ENCODE measurements at places on chromosomes 12 and 14. TPM values are rescaled to one million over a fixed set of nuclear protein-coding genes. Genes with fewer than 3 reads are reported as not detected.
A peak's percentile ranks its signal among the peaks of the same experiment; 100 is the strongest.

The STON2 gene
- 0.05 TPM for total RNA-seq

The IKZF4 gene
- 16.3 TPM for total RNA-seq

DNA sequence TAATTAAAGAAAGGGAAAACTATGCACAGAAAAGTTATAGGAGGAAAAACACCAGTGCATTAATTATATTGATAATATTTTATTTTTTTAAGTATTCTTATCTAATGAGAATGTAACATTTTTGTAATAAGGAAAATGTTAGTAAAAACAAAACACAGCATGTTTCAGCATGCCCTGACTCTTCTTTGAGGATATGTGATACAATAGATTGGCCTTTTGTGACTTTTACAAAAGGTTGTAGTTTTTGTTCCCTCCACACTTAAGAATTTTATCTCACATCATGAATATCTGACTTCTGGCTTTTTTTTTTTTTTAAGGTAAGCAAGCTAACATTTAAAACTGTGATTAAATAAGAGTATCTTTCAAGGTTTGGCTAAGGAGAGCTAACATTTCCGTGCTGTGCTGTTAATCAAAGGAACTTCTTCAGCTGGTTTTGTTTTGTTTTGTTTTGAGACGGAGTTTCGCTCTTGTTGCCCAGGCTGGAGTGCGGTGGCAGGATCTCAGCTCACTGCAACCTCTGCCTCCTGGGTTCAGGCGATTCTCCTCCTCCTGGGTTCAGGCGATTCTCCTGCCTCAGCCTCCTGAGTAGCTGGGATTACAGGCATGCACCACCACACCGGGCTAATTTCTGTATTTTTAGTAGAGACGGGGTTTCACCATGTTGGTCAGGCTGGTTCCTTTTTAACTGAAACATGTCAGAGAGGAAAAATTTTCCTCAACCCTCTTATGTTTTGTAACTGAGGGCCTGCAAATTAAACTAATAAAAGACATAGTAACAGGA is 30.8 kb upstream of the RESF1 start:
- peak; percentile 31 for DNase-seq

The CCDC184 gene
- 0.25 TPM for total RNA-seq

GRCh38 chr14:96987086-96987474 is 189.9 kb downstream of the VRK1 start:
- no peak for DNase-seq

- no peak for DNase-seq
These were observed 87.7 kb downstream of the PELI2 start for GRCh38 chr14:56205881-56206280.

- no peak for DNase-seq
These were observed 33.0 kb upstream of the VWF start for GRCh38 chr12:6157482-6157881.

- DNase-seq, result no peak
These were observed 58.1 kb upstream of the MMP17 start for GRCh38 chr12:131770120-131770519.

The KRT77 gene
- total RNA-seq, result not detected

The TRIM9 gene
- total RNA-seq, result 2.4 TPM

- peak; percentile 43 for DNase-seq
These were observed 12.4 kb downstream of the TECPR2 start for GRCh38 chr14:102375119-102375518.

The TMBIM4 gene
- 44.6 TPM for total RNA-seq

The ASPG gene
- not detected for total RNA-seq

GRCh38 chr14:71243697-71244096 is 336.4 kb downstream of the PCNX1 start:
- DNase-seq, result no peak

- DNase-seq, result no peak
These were observed 86.6 kb downstream of the FOXN3 start for GRCh38 chr14:89330236-89331002.

DNA sequence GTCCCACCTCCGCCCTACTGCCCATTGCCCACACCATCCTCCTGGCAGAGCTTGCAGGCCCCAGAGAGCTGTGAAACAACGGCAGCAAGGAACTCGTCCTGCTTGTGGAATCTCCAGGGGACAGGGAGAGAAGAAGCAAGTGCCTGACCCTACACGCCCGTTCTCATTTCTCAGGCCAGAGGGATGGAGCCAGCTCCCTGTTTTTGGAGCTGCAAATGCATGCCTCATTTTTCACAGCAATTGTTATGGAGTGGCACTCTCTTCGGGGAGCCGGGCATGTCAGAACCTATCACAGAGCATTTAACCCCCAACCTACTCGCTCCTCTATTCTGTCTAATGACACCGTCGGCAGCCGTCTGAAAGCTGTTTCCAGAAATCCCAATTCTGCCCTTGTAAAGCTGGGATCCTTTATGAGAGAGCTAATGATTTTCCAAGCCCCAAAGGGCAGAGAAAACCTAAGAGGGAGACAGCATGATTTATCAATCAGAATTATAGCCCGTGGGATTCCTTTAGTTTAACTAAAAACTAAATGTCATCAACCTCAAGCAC is 222.3 kb upstream of the NOS1 start:
- DNase-seq, result no peak

DNA sequence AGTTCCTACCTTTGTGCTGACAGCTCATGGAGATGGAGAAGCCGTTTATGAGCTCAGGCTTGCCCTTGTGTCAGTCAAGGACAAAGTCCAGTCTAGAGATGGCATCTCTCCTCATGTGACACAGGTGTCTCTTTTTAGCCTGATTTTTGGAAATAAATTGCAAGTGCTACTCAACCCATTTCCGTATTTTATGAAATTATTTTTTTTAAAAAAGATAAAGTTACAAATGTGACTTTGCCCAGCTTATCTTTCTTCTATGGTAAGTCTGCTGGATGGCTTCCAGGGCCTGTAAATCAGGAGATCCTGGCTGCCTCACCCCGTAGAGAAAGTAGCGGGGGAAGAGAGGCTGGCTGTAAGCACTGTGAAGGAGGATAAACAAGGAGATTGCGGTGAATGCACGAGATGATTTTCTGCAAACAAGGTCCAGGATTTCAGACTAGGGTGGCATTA is 169.7 kb downstream of the MYRFL start:
- no peak for DNase-seq

DNA sequence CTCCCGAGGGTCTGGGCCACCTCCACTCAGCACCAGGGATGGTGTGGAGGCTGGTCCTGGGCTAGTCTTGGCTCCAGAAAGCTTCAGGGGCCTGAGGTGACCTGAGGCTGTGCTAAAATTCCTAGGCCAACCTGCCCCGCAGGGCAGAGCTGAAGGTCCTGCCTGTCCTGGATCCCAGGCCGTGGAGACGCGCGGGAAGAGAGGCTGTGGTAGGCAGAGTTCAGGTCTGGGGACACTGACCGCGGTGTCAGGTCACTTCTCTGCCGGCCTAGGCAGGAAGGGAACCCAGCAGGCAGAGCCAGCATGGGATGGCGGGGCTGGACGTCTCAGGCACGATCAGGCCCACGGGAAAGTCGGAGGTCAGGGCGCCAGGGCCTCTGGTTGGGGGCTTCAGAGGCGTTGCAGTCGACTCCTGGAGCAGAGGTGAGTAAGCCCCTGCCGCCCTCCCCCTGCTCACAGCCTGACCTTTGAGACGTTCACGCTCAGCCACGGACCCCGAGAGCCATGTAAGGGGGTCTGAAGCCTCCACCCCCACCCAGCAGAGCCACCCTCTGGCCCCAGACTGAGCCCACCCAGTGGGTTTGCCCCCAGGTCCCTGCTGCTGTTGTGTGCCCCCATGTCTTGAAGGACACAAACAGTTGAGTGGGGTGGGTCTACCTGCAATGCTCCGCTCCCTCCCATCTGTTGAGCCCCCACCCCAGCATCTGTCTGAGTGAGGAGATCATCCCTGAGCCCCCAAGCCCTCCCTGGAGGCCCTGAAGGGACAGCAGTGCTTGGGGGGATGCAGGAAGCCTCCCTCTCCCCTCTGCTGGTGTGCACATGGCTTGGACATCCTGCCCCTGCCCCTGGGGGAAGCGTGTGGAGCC is 142.7 kb downstream of the KIF26A start:
- DNase-seq, result no peak

The ERP27 gene
- 2.0 TPM for total RNA-seq

DNA sequence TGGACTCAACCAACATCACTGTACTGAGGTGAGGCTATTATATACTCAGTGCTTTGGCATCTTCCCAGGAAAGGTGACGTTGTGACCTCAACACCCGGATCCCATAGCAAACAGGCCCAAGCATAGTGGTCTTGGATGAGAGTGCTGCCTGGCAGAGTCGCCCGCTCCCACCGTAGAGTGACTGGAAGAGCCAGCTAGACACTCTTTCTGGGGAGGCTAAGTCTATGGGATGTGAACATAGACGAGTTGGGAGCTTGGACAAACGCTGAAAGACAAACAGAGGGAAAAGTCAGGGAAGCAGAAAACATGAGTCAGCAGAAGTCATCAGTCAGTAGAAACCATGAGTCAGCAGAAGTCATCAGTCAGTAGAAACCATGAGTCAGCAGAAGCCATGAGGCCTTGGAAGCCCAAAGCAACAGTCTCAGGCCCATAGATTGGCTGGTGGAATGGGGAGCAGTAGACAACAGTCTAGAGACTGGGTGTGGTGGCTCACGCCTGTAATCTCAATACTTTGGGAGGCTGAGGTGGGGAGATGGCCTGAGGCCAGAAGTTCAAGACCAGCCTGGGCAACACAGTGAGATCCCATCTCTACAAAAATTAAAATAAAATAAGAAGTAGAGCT is 66.4 kb upstream of the MAP1LC3B2 start:
- no peak for DNase-seq

The OLR1 gene
- not detected for total RNA-seq

DNA sequence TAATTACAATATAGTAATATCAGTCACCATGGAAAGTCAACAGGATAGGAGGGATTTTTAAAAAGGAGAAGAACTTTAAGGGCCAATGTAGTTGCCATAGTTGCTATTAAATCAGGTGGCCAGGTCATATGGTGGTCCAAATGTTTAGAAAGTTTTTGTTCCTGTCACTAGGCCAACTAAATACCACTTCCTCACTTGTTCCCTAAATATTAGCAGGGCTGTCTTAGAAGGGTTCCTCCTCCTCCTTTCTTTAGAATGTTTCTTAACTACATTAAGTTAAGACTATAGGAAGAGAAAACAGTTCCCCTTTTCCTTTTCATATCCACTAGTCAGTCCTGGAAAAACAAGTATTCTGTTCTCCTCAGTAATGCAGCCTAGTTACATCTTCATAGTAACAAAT is 50.3 kb downstream of the MON2 start:
- DNase-seq, result no peak

DNA sequence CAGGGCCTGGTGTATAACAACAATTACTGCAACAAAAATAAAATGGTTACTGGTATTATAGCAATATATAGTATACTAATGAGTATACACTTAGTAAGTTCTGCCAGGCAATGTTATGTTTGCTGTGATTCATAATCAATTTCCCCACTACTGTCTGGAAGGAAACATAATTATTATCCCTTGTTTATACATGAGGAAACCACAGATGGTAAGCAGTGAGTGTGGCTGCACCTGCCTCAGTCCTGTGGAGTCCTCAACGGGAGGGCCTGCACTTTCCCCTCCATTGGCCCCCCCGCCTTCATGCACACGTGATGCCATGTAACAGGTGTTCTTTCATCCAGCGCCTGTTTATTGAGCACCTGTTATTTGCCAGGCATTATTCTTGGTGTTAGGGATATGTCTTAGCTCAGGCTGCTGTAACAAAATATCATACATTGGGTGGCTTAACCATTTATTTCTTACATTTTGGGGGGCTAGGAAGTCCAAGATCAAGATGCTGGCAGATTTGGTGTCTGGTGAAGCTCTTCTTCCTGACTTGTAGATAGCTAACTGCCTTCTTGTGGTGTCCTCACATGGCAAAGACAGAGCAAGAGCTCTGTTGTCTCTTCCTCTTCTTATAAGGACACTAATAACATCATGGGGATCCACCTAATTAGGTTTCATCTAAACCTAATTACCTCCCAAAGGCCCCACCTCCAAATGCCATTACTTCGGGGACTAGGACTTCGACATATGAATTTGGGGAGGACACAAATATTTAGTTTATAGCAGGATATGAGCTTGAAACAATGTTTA is 59.5 kb upstream of the CHGA start:
- DNase-seq, result no peak

DNA sequence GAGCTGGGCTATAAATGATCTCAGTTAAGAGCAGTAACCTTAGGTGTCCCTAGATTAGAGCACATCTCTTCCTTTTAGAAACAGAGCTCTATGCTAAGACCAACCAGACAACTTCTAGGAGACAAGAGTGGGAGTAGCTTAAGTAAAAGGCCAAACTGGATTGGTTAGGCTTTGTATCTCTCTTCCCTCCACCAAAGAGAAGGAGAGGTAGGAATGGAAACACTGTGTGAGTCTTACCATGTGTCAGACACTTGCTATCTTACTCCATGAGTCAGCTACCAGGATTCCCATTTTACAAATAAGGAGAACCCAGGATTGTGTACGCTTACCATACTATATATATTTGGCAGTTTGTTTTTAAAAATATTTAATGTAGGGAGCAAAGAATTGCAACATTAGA is 122.9 kb downstream of the PAX9 start:
- no peak for DNase-seq

GRCh38 chr12:52202361-52203078 is 10.7 kb upstream of the KRT80 start:
- DNase-seq, result no peak

DNA sequence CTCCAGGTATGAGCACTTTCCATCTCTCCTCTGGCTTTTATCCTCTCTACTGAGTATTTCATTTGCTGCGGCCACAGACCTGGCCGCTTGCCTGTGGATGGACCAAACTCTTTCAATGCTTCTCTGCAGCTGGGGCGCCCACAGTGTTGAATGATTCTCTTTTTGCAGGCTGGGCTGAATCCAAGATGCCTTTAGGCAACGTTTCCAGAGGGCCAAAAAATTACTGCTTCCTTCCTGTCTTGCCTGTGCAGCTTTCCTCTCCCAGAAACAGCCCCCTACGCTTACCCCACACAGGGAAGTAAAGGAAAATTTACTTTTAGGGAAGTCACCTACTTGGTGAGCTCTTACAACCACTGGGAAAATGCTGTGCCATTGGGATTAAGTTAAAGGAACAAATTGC is 55.6 kb upstream of the JDP2 start:
- no peak for DNase-seq

- DNase-seq, result no peak
These were observed 123.1 kb downstream of the GALC start for GRCh38 chr14:87869619-87870583.

The BCAT1 gene
- 40.0 TPM for total RNA-seq

DNA sequence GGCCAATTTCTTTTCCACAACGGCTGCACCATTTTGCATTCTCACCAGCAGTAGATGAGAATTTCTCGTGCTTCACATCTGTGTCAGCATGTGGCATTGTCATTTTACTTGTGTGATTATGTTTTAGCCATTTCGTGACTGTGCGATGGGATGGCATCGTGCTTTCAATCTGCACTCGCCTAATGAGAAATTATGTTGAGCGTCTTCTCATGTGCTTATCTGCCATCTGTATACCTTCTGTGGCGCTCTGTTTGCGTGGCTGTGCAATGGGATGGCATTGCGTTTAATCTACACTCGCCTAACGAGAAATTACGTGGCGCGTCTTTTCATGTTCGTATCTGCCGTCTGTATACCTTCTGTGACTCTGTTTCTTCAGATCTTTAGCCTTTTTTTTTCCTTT is 14.9 kb upstream of the GPR132 start:
- DNase-seq, result no peak

The DCP1B gene
- total RNA-seq, result 16.1 TPM

- DNase-seq, result no peak
These were observed 238.6 kb upstream of the DDHD1 start for GRCh38 chr14:53391631-53392285.

The GLIPR1L2 gene
- total RNA-seq, result 0.39 TPM

The LRRC43 gene
- not detected for total RNA-seq

The LHX5 gene
- total RNA-seq, result not detected

- no peak for DNase-seq
These were observed 996.5 kb downstream of the AACS start for GRCh38 chr12:126061777-126062176.

- no peak for DNase-seq
These were observed 461.2 kb downstream of the FLRT2 start for GRCh38 chr14:85991156-85991555.
